ENCODE measurements at places on chromosomes 2 and 18. TPM values are rescaled to one million over a fixed set of nuclear protein-coding genes. Genes with fewer than 3 reads are reported as not detected.

DNA sequence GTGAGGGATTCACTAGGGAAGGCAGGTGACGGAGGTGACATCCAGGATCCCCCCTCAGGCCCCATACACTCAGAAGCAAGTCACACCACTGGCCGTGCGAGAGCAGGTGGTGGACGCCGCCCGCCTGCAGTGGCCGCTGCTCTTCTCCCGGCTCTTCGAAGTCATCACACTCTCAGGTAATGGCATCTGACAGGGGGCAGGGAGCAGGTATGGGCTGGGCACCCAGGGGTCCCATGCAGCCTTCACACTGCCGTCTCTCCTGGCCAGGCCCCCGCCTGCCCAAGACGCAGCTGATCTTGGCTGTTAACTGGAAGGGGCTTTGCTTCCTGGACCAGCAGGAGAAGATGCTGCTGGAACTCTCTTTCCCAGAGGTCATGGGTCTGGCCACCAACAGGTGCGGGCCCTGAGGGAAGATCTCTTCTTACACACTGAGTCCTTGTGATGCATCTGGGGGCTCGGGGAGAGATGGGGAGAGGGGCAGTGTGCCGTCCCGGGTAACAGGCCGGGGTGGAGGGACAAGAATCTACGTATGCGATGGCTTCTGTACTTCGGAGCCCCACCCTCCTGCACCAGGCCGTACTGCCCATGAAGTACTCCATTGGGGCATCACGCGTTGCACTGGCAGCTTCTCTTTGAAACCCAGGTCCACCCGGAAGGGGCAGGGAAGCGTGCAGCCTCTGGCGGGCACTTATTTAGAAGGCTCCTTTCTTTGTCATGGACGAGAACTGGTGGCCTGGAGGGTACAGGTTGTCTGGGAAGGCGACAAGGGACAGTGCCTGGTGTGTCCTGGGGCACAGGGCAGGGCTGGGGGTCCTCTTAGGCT is 18.8 kb upstream of the GPR17 start:
- no peak overlapping the region for H3K27ac ChIP-seq
- no peak overlapping the region for H3K4me3 ChIP-seq
- peaks cover 12% of the 10 kb centered on the region for H3K4me1 ChIP-seq
- no peaks in the 10 kb centered on the region for H3K27me3 ChIP-seq

Gene ELOA2
- not detected for total RNA-seq

Gene KLHL41
- total RNA-seq: 0.67 TPM

DNA sequence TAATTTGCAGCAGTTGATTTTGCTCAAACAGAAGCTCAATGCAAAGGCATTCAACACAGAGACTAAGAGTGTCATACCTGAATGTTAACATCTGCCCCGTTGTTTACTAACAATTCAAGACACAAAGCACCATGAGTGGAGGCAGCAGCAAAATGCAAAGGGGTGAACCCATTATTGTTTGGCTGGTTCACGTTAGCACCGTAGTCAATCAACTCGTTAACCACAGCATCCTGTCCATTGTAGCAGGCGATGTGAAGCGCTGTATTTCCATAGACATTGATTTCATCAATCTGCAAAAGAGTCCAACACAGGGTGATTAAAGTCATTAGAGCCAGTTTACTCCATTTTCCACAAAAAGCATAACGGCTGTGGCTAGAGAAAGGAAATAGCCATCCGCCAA is 189.3 kb downstream of the ANKRD44 start:
- H3K36me3 ChIP-seq: no peaks in the 10 kb centered on the region
- no peak overlapping the region for H3K4me3 ChIP-seq
- DNase-seq: no peak
- no peaks in the 10 kb centered on the region for H3K4me1 ChIP-seq

Gene TUBA3E
- total RNA-seq: not detected

DNA sequence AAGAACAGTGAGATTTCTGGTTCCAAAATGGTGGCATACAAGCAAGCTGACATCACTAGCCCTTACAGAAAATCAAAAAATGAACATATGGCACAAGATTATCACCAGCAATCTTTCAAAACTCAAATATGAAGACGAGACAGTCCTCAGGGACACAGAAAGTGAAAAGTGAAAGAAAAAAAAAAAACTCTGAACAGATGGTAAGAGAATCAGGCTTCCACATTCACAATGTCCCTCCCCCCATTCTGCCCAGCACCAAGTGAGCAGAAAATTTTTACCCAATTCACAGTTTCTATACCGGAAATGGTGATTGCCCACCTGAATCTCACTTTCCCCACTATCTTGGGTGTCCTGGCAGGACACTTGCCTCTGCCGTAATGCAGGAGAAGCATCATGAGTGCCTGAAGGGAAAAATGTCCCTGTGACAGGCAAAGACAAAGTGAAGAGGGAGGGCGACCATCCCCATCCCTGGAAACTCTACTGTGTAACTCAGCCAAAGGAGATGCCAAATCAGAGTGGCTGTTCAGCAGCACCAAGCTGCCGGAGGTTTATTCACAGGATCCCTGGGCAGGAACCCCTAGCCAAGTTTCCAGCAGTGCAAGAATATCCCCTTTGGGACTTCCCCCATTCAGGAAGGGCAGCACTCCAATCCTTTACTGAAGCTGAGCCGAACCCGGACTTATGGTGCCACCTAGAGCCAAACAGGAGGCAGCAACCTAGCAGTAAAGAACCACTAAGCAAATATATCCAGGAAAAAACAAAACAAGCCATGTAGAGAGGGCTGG is 312.2 kb downstream of the LRATD1 start:
- DNase-seq: no peak
- no peak overlapping the region for H3K27ac ChIP-seq
- H3K36me3 ChIP-seq: no peaks in the 10 kb centered on the region
- no peaks in the 10 kb centered on the region for H3K27me3 ChIP-seq

Gene TIGD1
- total RNA-seq: 16.5 TPM

Gene DTNA
- 9.7 TPM for total RNA-seq

Gene INHA
- total RNA-seq: not detected

DNA sequence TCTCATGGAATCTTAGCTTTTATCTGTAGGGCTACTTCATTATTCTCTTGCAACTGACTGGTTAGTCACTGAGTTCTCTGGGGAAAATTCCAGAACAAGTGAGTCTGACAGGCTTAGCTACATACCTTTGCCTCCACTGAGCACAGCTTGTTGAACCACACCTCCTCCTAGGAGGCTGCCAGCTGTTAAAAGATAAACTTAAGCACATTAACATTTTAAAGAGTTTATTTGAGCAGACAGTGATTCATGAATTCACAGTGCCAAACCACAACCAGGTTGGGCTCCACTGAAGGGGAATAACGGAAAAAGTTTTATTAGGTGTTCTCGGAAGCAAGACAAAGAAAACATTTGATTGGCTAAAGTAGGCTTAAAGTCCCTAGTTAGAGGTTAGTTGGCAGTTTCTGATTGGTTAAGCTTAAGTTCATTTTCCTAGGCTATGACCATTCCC is 12.5 kb upstream of the SLC38A11 start:
- H3K4me3 ChIP-seq: no peak overlapping the region
- no peaks in the 10 kb centered on the region for H3K27me3 ChIP-seq
- no peaks in the 10 kb centered on the region for H3K4me1 ChIP-seq
- H3K36me3 ChIP-seq: no peaks in the 10 kb centered on the region

GRCh38 chr18:25223899-25224886 is 127.8 kb downstream of the ZNF521 start:
- H3K36me3 ChIP-seq: no peaks in the 10 kb centered on the region
- H3K4me1 ChIP-seq: no peaks in the 10 kb centered on the region
- no peak for DNase-seq
- no peak overlapping the region for H3K4me3 ChIP-seq
- no peaks in the 10 kb centered on the region for H3K27me3 ChIP-seq

- no peak overlapping the region for H3K27ac ChIP-seq
- H3K36me3 ChIP-seq: no peaks in the 10 kb centered on the region
- H3K4me1 ChIP-seq: no peaks in the 10 kb centered on the region
- no peaks in the 10 kb centered on the region for H3K27me3 ChIP-seq
- no peak for DNase-seq
These were observed 13.4 kb upstream of the SPATA3 start for GRCh38 chr2:230982528-230982927.

- peak overlapping the region; percentile 14 for H3K27ac ChIP-seq
- H3K4me1 ChIP-seq: no peaks in the 10 kb centered on the region
- no peaks in the 10 kb centered on the region for H3K36me3 ChIP-seq
These were observed 598.2 kb upstream of the SYT4 start for GRCh38 chr18:43875511-43875910.

DNA sequence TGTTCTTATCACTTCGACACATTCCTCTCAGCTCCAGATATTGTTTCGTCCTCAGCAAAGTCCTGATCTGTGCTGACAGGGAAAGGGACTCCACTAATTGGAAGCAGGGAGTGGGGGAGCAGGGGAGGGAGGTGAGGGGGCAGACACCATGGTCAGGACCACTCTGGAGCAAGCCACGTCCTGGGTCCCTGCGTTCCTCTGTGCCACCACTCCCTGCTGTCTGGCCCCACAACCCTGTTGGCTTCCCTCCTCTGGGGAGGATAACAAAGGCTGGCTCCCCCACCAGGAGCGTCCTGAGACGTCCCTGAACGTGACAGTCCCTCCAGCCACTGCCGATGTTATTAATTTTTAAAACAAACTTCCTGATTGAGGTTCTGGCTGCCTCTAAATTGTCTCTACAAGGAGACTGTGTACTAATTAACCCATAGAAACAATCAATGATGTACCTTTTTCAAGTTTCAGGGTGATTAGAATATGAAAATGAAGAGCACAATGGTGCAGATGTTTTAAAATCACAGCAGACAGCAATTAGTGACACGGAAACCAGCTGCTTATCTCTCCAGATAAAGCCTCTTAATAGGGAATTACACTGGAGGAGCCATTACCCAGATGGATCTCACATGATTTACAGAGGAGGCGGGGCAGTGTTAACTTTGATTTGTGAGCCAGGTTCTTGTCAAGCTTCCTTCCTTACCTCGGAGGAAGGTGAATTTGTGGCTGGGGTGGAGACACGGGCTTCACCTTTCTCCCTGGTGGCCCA is 257.5 kb downstream of the SETBP1 start:
- peak; percentile 73 for DNase-seq
- no peak overlapping the region for H3K27ac ChIP-seq
- H3K27me3 ChIP-seq: no peaks in the 10 kb centered on the region
- no peaks in the 10 kb centered on the region for H3K4me1 ChIP-seq
- H3K36me3 ChIP-seq: no peaks in the 10 kb centered on the region
- peak overlapping the region; percentile 26 for H3K4me3 ChIP-seq

Gene PROKR1
- not detected for total RNA-seq

DNA sequence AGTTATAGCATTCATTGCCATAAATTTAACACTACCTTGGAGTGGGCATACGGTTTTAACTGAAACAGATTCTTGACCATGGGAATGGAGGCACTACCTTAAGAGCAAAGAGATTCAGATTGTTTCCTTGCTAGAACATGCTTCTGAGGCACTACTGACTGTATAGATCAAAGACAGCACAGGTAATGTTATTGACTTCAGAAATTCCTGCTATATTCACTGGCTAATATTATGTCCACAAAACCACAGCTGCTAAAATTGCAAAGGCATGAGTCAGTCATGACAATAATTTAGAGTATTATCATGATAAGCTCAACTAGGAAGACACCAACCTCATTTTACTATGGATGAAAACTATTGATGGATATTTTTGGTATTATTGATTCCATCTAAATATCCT is 39.4 kb downstream of the SLC8A1 start:
- H3K36me3 ChIP-seq: no peaks in the 10 kb centered on the region
- no peaks in the 10 kb centered on the region for H3K27me3 ChIP-seq
- no peak for DNase-seq
- H3K4me3 ChIP-seq: no peak overlapping the region
- no peaks in the 10 kb centered on the region for H3K4me1 ChIP-seq

- DNase-seq: peak; percentile 24
- H3K36me3 ChIP-seq: no peaks in the 10 kb centered on the region
- no peak overlapping the region for H3K27ac ChIP-seq
These were observed 94.6 kb downstream of the GLI2 start for GRCh38 chr2:120830096-120830830.

Gene RTP5
- total RNA-seq: not detected

DNA sequence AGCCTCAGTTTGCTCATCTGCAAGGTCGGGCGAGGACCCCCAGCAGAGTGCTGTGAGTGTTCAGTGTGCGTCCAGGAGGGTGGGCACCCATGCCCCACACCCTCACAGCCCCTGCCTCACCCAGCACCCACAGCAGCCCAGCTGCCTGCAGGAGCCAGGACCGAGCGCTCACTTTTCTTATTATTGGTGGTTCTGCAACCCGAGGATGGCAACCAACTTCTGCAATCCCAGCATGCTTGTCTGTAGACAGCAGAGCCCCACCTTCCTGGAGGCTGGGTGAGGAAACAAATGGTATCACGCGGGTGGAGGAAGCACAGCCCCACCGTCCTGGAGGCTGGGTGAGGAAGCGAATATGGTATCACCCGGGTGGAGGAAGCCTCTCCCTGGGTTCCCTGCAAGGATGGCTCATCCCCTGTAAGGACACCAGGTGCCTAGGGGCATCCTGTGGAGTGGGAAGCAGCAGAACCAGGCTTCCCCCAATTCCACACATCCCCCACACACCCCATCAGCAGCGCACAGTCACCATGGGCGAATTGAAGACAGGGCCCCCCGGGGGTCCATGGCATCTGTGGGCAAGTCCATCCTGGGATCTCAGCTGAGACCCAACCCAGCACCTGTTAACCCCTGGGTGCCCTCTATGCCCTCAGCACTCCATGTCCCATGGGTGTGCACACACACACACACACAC is 220.5 kb upstream of the RAB6C start:
- peak overlapping the region; percentile 40 for H3K4me3 ChIP-seq
- no peaks in the 10 kb centered on the region for H3K36me3 ChIP-seq
- H3K4me1 ChIP-seq: no peaks in the 10 kb centered on the region
- H3K27ac ChIP-seq: no peak overlapping the region
- DNase-seq: no peak

- no peaks in the 10 kb centered on the region for H3K36me3 ChIP-seq
- DNase-seq: no peak
- no peak overlapping the region for H3K27ac ChIP-seq
- H3K4me1 ChIP-seq: peaks cover 34% of the 10 kb centered on the region
- no peak overlapping the region for H3K4me3 ChIP-seq
These were observed 28.5 kb upstream of the TMBIM1 start for GRCh38 chr2:218320704-218321336.

DNA sequence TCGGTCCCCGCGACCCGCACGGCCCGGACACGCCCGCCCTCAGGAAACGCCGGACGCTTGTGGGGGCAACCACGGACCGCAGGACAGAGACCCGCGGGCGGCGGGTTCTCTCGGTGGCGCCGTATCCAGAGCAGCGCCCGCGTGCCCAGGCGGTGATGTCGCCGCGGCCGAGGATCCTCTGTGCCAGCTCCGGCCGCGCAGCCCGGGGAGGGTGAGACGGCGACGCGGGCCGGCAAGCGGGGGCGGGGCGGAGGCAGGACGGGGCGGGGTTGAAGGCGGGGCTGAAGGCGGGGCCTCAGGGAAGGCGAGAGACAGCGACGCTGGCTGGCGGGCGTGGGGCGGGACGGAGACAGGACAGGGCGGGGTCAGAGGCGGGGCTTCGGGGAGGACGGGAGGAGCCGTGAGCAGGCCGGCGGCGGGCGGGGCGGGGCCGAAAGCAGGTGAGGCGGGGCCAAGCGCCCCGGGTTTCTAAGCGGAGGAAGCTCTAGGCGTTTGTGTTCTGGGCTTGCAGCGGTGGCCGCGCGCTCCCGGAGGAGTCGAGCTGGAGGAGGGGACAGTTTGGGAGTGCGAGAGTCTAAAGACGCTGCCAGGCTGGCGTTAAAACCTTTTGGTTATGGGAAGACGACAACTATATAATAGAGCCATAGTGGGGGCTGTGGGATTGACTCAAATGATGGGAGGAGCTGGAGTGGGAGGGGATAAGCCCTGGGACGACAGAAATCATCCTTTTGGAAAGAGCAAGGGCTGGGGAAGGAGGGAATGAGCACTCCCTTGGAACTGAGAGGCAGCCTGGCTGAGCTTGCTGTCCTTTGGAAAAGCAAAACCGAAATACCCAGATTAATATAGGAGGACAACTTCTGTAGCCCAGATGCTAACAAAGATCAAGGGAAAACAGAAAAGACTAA is at the start of gene DSEL:
TSS of gene DSEL (minus strand) at position 182 of the 905 bp plus-strand sequence. CDS start 2,112 bp downstream, outside the sequence.
- peak within 1 kb of the TSS; percentile 61 for H3K27ac ChIP-seq
- H3K4me3 ChIP-seq: peak within 1 kb of the TSS; percentile 63
- H3K36me3 ChIP-seq: no peaks in the 10 kb centered on the region
- H3K27me3 ChIP-seq: no peaks in the 10 kb centered on the region
- H3K4me1 ChIP-seq: no peaks in the 10 kb centered on the region
- peak; percentile 100 for DNase-seq

Data from Peyer's patch (tissue), 4 donors.